ENCODE measurements at places on chromosomes 12 and 14.
A peak's percentile ranks its signal among the peaks of the same experiment; 100 is the strongest.

DNA sequence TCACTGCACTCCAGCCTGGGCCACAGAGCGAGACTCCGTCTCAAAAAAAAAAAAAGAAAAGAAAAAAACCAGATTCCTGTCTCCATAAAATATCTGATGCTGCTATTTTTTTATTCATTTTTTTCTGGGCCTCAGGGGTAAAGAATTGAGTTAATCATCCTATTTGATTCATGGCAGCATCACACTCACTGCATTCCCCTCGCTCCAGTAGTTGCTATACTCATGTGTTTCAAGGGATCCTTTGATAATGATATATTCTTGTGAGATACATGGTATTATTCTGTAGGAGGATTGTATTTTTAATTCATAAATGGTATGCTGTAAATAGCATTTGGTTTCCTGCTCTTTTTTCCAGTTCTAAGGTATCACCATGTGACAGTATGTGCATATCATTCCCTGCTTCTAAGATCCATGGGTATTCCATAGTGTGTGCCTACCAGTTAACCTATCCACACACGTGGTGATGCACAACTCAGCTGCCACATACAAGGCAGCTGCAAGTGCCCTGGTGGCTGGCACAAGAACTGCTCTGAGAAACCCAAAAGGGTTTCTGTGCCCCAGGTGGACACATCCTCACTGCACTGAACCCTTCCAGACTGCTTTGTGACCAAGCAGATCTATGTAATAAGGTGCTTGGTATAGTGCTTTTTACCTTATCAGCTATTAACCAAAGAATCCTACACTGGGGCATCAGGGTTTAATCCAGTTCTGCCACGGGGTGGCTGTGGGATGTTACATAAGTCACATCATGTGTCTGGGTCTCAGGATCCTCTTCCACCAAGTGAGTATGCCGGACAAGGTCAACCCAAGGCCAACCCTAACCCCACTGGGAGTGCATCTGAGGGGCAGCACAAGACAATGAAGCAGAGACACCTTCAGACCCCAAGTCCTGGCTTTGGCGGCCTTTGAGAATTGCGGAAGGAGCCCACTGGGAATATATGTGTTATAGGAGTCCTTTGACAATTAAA is 74.6 kb downstream of the ZFP36L1 start:
- no peak for DNase-seq

DNA sequence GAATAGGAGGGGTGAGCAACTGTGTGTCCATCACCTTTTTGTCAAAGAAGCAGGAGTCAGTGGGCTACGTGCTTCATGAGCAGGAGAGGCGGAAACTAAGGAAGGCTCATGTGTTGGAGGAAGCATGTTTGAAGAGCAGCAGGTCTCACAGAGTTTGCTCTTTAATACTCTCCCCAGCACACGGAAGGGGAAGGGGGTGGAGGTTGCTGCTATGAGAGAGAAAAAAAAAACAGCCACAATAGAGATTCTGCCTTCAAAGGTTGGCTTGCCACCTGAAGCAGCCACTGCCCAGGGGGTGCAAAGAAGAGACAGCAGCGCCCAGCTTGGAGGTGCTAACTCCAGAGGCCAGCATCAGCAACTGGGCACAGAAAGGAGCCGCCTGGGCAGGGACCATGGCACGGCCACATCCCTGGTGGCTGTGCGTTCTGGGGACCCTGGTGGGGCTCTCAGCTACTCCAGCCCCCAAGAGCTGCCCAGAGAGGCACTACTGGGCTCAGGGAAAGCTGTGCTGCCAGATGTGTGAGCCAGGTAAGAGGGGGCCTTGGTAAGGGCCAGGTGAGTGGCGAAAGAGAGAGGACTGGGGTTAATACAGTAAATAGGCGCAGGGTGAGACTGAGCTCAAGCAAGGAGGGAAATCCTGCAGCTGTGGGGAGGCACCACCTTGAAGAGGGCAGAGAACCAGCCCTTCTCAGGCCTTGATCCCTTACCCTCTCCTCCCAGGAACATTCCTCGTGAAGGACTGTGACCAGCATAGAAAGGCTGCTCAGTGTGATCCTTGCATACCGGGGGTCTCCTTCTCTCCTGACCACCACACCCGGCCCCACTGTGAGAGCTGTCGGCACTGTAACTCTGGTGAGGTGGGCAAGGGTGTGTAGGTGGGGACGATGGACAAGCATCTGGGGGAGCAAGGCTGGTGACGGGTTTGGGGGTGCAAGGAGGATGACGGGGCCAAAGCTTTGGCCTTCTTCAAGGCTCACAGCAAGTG is at the start of gene CD27:
CD27 (plus strand) TSS at position 252 of the 985 bp plus-strand sequence; CDS start at position 393, 141 bp downstream.
- DNase-seq: no peak

DNA sequence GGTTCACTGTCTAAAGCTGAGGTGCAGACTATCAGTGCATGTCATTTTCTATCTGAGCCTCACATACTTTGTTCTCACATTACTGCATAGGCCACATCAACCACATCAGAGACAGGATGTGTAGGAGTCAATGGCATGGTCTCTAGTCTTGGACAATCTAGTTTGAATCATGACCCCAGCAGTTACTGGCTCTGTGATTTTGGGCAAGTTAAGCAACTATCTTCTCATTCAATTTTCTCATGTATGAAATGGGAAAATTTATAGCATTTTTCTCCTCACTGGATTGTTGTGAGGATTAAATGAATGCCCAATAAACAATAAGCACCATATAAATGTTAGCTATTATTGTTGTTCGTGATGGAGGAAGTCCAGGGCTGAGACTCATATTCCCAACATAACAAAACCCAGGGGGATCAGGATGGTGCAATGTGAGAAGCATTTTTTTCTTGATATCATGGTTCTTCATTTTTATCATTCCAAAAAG is 432.6 kb downstream of the LRIG3 start:
- no peak for DNase-seq

GRCh38 chr12:16955083-16955657 is 349.2 kb upstream of the LMO3 start:
- DNase-seq: no peak

GRCh38 chr14:56195704-56196103 is 77.5 kb downstream of the PELI2 start:
- DNase-seq: no peak

DNA sequence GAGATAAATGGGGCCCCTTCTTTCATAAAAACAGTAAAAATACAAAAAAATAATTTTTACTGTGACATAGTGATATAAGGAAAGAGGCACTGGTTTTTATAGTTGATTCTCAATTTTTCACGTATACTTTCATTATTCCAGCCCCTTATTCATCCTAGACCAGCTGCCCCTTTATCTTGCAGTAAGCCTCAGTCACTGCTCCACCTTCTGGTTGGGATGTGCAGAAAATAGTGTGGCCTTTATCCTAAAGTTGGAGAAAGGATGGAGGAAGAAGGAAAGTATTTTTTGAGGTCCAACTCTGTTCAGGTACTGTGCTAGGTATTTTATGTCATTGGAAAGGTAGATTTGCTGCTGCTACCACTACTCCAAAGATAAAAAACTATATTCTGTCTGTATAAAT is 172.7 kb downstream of the ANO6 start:
- DNase-seq: peak; percentile 5

- no peak for DNase-seq
Measured at GRCh38 chr12:52006726-52007157, at the start of gene TAMALIN. TSS of gene TAMALIN (plus strand) at chr12:52006946. CDS start at chr12:52007020, 74 bp downstream.

DNA sequence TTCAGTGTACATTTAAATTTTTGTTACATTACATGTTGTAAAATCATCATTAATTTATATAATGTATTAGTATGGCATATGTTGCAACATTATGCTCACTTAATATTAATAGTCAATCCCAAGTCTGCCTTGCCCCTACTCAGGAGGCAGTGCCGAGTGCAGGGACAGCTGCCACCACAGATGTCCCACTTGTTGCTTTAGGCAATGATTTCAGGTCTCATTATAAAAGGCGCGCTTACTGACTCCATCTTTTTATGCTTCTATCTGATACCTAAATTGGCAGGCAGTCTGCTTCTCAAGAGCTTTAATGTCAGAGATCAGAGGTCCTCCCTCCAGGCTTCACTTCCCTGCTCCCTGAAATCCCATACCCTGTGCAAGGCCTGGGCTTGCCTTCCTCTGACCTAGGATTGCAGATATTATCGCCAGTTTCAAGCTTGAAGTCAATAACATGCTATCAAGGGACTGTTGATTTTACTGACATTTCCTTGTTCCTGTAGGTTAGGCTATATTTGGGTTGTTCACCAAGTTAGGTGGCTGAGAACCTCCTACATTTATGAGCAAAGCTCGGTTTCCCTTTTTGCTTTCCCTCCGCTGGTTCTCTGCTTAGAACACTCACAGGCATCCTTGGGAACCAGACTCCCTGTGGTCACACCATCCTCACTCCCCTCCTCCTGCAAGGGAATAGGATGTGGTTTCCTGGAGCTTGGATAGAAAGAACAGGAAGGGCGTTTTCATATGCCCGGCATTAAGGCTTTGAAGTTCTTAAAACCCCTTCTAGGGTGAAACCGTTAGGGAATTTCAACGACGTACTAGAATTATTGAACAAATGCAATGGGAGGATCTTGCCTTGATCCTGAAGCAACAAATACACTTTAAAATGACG is 208.4 kb upstream of the FKBP4 start:
- DNase-seq: no peak

DNA sequence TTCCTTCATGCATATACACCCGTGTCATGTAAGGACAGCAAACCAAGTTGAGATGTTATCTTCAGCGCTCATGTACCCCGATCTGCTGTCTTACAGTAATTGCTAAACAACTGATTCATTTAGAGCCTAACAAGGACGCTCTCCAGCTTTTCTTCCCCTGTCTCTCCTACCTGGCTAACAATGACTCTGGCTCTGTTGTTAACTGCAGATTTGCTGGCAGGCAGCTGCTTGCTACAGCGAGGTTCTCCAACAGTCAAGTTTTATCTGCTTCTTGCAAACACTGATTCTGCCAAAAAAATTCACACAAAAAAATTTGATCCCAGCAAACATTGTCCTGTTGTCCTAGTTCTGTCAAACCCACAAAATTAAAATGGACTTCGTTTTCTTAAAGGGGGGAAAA is 101.6 kb downstream of the OTX2 start:
- DNase-seq: no peak

- DNase-seq: peak; percentile 53
Measured at GRCh38 chr12:116592731-116593130, 33.5 kb downstream of the MAP1LC3B2 start.

DNA sequence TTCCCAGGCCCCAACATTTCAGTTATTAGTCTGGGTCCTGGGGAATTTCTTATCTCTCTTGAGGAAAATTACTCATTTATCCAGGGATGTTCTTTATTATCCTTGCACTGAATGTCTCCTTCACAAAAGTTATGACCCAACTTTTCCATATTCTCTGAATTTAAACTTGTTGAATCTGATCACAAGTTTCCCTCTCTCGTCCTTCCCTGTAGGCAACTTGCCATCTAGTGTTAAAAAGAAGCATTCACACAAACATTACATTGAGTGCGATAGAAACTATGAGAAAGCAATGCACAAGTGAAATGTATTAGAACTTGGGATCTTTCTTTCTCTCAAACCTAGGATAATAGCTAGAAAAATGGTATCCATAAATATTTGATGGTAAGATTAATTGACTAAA is 608.4 kb downstream of the FSCB start:
- DNase-seq: no peak

- DNase-seq: no peak
Measured at GRCh38 chr12:45703942-45704341, 25.6 kb upstream of the ARID2 start.

GRCh38 chr14:65302571-65303189 is 109.8 kb upstream of the FUT8 start:
- DNase-seq: no peak

DNA sequence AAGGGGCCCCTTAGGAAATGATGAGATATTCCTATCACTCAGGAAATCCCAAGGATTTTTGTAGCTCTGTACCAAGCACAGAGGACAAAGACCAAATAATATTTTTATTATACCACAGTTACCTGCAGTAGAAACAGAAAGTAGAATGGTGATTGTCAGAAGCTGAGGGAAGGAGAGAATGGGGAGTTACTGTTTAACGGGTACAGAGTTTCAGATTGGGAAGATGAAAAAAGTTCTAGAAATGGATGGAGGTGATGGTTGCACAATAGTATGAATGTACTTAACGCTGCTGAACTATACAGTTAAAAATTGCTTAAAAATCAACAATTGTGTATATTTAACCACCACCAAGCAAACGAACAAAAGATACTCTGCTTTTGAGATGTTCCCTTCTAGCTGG is 24.1 kb downstream of the FLVCR2 start:
- DNase-seq: no peak

DNA sequence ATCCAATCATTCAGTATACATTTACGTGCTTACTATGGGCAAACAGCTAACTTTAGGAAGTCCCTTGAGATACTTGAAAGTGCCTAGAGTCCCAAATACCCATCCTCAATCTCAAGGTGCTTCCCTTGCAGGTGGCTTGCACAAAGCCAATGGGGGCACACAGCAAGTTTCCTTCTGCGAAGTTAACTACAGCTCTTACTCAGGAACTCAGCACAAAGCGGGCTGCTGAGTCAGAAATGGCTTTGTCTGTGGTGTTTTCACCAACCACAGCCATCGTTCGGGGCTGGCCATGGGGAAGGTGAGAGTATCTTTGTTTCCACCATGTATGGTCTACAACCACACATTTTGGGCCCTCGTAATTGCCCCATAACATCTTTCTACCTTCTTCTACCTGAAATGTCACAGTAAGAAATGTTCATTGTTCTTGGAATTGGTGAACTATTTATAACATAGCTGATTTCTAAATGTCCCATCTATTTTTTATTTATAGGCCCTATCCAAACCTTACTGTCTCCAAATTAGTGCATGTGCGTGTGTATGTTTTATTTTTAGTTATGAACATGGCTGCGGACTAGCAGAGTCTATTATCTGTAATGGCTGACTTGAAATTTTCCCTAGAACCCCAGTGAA is 13.9 kb downstream of the MFAP5 start:
- DNase-seq: no peak

DNA sequence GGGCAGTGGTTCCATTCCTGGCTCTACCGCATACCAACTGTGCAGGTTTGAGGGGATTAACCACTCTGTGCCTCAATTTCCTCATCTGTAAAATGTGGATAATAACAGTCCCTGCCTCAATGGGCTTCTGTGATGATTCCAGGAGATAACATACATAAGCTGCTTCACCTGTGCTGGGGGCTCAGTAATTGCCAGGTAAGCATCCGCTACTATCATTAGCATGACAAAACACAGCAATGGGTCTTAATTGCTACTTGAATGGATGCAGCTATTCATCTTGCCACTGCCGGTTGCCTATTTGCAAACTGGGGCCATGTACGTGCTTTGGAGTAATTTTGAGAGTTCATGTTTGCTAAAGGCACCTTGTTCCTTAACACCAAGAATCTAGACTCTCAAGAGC is 132.6 kb downstream of the TMEM132D start:
- no peak for DNase-seq

DNA sequence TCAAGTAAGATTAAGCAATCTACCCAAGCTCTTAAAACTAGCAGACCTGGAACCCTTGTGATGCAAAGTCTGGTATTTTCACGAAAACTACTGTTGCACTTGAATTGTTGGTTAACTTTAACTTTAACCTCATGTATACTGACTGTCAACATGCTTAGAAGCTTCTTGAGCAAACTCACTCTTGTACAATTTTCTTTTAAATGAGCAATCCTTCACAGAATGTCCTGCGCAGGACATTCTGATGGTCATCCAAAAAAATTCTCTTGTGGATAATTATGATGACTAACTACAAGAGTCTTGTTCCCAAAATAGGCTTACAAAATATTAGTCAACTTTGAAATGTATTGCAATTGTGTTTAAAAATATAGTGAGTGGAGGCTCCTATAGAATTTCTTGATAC is 54.0 kb upstream of the PDE3A start:
- no peak for DNase-seq

GRCh38 chr12:67697443-67697842 is 48.9 kb downstream of the DYRK2 start:
- no peak for DNase-seq

GRCh38 chr14:33282331-33283230 is 343.9 kb downstream of the NPAS3 start:
- DNase-seq: no peak

Data from AML-193 (cell line).